Stimulated activated CD8-positive, alpha-beta memory T cell treated with anti-CD3 and anti-CD28 coated beads, Interleukin-7, amount 100 ng/mL, for 1 hour (primary cell): ENCODE measurements at places on chromosomes 4 and X.
A peak's percentile ranks its signal among the peaks of the same experiment; 100 is the strongest.

DNA sequence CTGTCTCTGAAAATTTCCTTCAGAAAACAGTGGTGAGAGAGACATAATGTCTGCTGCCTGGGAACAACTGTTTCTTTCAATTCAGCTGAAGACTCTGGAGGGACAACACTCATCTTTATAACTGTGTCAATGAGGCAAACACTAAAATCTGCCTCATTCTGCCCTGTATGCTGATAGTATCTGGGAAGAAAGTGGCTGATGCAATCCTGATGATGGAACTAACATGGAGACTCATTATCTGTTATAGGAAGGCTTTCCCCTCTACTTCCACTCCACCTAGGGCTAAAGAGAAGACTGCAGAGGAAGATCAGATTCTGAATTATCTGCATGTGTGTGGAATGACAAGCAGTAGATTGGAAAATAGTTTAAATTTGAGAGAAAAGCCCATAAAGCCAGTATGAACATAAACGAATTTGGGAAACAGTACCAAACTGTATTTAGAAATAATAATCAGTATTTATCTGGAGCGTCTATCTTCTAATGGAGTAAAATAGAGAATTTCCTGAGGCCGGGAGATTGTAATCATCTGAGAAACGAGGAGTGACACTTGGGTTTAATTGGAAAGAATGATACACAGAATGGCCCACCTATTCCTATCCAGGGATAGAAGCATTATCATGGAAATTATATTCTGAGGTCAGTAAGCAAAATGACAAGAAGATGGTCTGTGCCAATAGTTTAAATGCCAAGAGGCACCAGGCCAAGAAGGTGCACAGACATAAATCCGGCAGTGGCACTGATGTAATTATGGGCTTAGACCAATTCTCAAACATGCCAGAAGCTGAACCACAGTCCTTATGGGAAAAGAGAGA, 85.4 kb downstream of the SHISA3 start:
- DNase-seq: no peak

DNA sequence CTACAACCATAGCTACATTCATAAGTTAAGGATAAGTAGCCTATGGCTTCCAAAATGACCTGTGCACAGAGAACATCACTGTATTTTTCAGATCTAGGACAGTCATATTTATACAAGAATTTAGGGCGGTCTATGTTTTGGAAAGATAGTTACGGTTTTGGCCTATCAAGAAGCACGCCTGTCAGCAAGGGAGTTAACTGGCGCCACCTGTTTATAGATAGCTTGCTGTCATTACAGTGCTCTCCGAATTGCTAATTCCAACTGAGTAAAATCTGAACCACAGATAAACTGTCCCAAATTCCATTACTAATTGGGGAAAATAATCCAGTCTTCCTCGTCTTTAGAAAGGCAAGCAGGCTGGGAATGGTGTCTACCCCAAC, 646 bp downstream of the ABCB7 start:
- DNase-seq: no peak

DNA sequence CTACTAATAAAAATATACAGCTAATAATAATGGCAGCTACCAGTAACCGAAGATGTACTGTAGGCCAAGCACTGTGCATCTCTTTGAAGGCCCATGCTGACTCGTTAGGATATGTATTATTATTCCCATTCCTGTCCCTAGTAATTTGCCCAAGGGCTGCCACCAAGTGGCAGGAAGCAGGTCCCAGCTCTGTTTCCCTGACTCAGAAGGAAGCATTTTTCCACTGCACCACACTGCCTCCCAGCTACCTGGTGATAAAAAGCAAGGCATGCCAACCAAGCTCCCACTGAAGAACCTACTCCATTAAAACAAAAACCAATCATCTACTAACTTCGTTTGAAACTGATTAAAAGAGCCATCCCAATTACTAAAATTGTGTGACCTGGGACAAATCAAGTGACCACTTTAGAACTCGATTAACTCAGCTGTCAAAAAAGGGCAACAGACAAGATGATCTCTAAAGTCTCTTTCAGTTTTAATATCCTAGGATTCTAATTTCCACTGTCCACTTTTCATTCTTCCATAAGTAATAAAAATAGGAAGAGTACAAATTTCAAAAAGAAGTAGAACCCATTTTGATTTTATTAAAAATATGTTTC, 24.3 kb upstream of the PGM2 start:
- DNase-seq: no peak

DNA sequence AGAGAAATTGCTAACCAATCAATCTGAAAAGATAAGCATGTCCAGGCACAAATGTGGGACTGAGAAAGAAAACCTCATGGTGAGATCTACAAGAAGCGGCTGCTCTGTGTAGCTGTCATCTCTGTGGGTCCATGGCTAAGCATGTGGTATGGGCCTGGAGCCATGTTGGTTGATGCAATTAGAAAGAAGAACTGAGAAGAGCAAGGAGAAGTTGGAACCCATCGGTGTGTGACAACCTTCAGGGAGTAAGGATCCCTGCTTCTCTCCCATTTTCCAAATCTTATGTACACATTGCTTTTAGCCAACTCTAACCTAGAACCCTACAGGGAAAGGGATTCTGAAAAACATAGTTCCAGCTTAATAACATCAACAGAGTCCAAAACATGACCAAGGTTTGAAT, 890.2 kb downstream of the FSTL5 start:
- DNase-seq: no peak

DNA sequence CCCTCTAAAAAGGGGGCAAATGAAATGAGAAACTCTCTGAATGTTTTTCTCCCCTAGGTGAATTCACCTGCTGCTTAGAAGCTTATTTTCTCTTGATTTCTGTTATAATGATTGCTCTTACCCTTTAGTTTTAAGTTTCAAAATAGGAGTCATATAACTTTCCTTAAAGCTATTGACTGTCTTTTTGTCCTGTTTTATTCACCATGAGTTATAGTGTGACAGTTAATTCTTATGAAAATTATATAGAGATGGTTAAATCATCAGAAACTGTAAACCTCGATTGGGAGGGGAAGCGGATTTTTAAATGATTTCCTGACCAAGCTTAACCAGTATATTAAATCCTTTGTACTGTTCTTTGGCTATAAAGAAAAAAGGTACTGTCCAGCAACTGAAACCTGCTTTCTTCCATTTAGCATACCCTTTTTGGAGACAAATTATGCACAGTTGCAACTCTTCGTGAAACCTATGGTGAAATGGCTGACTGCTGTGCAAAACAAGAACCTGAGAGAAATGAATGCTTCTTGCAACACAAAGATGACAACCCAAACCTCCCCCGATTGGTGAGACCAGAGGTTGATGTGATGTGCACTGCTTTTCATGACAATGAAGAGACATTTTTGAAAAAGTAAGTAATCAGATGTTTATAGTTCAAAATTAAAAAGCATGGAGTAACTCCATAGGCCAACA, 4.2 kb downstream of the ALB start:
- DNase-seq: no peak

DNA sequence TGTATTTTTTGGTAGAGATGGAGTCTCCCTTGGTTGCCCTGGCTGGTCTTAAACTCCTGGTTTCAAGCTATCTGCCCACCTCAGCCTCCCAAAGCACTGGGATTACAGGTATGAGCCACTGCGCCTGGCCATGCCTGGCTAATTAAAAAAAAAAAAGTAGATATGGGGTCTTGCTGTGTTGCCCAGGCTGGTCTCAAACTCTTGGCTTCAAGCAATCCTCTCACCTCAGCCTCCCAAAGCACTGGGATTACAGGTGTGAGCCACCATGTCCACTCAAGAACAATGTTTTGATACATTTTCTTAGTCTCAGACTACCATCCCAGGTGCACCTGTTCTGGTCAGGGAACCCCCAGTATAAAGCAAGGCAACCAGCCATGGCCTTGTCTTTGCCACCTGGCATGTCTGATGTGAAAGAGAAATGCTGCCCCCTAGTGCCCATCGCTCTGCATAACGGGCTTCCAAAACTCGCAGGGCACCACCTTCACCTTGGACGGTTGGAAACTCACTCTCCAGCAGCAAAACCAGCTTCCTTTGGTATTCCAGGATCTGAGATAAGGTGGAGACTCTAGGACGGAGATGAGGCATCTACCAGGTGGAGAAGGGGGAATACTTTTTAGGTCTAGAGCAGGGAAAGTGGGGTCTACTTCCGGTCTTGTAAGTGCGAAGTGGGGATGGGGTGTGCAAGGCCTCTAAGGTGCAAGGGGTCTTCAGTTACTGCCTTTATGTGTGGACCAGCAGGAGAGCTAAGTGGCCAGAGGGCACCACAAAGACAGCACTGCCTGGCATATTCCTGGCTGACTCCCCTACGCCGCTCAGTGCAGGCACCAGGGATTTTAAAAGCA, 47.7 kb upstream of the AFAP1 start:
- peak; percentile 60 for DNase-seq

DNA sequence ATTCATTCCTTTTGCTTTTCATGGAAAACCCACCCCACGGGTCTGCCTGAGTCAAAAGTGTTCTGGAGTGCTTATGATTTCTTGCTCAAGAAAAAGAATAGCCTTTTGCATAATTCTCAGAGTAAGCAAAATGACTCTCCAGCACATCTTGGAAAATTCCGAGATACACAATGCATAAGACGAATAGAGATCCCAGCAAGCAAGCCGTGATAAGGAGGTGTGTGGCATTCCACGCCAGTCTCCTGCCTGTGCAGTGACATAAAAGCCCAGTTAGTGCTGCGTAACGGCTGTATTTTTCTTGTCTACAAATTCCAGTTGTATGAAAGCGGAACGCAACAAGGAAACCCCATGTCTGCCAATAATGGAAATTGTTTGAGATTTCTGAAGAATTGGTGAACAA, 237.9 kb upstream of the GATB start:
- no peak for DNase-seq

DNA sequence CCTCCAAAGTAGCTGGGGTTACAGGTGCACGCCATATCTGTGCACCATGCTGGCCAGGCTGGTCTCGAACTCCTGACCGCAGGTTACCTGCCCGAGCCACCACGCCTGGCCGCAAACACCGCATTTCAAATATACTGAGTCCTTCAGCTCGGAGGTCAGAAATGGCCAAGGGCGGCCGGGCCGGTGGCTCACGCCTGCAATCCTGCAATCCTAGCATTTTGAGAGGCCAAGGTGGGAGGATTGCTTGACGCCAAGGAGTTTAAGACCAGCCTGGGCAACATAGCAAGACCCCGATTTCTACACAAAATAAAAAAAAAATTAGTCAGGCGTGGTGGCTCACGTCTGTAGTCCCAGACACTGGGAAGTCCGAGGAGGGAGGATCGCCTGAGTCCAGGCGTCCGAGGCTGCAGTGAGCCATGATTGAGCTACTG, 71.9 kb upstream of the PPP2R3B start:
- DNase-seq: no peak

GRCh38 chr4:152360045-152360410, 175.9 kb downstream of the FBXW7 start:
- no peak for DNase-seq

DNA sequence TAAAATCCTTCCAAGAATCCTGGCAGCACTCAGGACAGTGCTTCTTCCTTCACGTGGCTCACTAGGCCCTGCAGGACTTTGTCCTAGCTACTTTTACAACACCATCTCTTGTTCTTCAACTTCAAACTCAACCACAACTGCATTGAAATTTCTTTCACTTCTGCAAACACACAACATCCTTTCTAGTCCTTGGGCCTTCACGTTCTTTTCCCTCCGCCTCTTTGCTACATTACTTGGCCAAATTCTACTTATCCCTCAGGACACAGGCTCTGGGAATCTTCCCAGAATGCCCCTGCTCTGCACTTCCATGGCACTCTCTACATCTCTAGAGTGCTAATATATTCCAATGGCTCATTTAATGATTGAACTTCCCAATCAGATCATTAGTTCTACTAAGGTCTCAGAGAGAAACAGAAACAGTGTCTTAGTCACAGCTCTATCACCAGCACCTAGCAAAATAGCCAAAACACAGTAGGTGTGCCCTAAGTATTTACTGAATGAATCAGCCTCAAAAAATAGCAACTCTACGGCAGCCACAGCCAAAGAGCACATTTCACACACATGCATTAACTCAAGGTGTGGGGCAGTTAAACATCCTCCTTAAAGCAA, 73.3 kb downstream of the MANBA start:
- DNase-seq: no peak

DNA sequence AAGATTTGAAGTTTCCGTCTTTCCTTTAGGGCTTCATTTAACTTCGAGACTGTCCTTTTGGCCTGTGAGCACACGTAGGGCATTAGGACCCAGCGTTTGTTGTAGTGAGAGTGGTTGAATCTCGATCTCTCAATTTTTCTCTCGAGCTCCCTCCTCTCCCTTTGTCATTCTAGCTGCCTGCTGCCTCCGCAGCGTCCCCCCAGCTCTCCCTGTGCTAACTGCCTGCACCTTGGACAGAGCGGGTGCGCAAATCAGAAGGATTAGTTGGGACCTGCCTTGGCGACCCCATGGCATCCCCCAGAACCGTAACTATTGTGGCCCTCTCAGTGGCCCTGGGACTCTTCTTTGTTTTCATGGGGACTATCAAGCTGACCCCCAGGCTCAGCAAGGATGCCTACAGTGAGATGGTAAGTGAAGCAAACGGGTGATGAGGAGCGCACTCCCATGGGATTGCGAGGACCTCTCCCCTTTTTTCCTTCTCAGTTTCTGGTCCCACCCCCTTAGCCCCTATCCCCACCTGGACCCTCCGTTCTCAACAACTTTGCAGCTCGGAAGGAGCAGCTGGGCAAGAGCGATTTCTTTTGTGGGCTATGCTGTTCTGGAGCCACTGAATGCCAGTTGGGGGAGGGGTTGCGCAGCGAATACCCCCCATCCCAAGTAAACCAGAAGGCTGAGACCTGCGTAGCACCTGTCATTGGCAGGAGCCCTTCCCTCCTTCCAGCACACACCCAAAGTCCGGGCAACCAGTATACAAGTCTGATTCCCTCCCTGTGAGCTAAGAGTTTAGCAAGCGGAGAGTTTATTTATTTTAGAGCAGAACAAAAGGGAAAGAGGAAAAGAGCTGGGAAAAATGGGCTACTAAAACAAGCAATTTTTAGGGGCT, at the start of gene TMEM35A:
TSS of gene TMEM35A (plus strand) at position 164 of the 883 bp plus-strand sequence. CDS start at position 288, 124 bp downstream.
- no peak for DNase-seq

GRCh38 chr4:53590187-53590586, 1.1 kb downstream of the LNX1 start:
- DNase-seq: no peak

- no peak for DNase-seq
Observed at GRCh38 chrX:117895418-117895817, 221.2 kb downstream of the KLHL13 start.

DNA sequence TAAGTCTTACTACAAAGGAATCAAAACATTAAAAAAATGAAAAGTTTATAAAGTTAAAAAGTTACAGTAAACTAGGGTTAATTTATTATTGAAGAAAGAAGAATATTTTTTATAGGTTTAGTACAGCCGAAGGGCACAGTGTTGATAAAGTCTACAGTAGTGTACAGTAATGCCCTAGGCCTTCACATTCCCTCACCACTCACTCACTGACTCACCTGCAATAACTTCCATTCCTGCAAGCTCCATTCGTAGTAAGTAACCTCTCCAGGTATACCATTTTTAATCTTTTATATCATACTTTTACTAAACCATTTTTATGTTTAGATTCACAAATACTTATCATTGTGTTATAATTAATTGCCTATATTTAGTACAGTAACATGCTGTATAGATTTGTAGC, 307.5 kb upstream of the FAM241A start:
- no peak for DNase-seq
